ENCODE measurements at places on chromosomes 11 and 22. TPM values are rescaled to one million over a fixed set of nuclear protein-coding genes. Genes with fewer than 3 reads are reported as not detected.

SMTNL1 gene
- polyA plus RNA-seq: 0.17 TPM

IGSF22 gene
- polyA plus RNA-seq: not detected

LRRC74B gene
- not detected for polyA plus RNA-seq

GRCh38 chr11:67384851-67385366 is 6.9 kb upstream of the RAD9A start:
- no peak for DNase-seq

GRCh38 chr11:46942172-46942571 is 5.6 kb downstream of the CSTPP1 start:
- no peak for DNase-seq

- no peak for DNase-seq
Observed at GRCh38 chr11:8707541-8708191, 25.1 kb downstream of the RPL27A start.

DNA sequence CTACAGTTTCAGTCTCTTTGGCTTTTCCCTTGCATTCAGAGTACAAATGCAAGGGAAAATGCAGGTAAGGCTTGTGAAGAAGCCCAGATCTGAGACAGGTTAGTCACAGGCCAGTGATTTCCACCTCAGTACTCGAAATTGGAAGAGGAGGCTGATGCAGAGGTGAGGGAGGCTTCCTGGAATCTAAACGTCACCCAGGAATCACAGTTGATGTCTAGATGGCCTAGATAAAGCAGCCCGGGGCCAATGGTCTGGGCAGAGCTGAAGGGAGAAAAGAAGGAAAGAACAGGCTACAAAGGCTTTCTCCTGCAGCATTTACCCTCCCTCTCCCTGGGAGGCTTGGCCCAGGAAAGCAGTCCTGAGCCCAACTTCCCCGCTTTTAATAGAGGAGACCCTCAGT is 8.5 kb downstream of the TRIM6 start:
- DNase-seq: no peak

GRCh38 chr11:126879516-126879915 is 121.1 kb downstream of the KIRREL3 start:
- no peak for DNase-seq

DNA sequence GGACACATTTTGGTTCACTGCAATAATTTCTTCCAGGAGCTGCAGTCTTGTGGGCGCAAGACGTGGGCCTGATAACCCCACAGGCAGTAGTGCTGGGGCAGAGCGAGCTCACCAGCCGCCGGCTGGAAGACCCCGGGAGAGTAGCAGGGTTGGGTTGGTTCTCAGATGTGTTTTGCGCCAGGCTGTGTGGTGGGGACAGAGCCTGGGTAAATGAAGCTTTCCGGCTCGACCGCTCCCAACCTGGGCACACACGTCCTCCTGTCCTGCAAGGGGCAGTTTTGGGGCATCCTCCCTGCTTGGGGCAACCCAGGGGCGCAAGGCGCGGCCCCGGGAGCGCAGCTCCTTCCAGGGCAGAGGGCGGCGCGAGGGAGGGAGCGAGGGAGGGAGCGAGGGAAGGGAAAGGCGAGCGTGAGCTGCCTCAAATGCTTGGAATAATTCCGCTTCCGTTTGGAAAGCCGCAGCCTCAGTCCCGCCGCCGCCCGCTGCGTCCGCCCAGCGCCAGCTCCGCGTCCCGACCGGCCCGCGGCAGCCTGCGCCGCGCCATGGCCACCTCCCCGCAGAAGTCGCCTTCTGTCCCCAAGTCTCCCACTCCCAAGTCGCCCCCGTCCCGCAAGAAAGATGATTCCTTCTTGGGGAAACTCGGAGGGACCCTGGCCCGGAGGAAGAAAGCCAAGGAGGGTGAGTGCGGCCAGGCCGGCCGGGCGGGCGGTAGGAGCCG is at the start of gene PARVA:
TSS of gene PARVA (plus strand) at position 466 of the 718 bp plus-strand sequence. CDS start at position 543, 77 bp downstream.
- DNase-seq: no peak

- no peak for DNase-seq
Observed at GRCh38 chr11:124742555-124742954, 2.8 kb downstream of the NRGN start.

DNA sequence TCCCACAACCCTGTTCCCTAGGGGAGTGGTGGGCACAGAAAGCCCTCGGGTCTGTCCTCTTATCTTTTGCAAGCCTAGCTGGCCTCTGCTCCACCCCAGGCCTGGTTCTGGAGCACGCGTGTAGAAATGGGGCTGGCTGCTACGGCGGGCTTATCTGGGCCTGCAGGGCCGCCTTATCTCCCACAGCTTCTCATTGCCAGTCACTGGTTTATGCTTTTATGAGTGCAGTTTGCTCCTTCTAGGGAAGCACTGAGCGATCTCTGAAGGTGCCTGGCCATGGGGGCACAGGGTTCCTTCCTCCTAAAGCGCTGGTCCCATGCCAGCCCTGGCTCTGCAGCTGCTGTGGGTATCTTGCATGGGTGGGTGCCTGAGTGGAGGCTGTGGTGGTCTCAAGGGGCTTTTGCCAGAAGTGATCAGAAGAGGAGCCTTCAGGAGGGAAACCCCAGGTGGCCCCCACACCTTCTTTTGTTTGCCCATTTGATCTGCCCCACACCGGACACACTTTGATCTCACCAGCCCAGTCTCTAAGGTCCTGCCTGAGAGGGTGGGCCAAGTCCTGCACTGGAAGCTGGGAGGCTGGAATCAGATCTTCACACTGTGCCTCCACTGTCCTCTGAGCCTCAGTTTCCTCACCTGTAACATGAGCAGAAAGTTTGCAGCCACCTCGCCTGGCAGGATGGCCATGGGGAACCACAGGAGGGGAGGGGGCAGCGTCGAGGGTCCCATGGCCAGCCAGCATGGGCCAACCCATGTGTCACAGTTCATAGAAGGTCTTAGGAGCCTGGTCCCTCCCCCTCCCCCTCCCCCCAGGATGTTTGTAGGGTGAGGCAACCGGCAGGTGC is 86.6 kb upstream of the FGF3 start:
- no peak for DNase-seq

DNA sequence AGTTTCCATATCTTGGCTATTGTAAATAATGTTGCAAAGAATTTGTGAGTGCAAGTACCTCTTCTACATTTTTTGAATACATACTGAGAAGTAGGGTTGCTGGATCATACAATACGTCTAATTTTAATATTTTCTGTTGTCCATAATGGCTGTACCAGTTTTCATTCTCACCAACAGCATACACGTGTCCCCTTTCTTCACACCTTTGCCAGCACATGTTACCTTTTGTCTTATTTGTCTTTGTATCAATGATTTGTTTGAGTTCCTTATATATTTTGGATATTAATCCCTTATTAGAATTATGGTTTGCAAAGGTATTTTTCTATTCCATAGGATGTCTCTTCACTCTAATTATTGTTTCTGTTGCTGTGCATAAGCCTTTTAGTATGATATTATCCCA is 904.3 kb downstream of the METTL15 start:
- DNase-seq: no peak

GRCh38 chr11:130798280-130798679 is 118.0 kb downstream of the SNX19 start:
- DNase-seq: no peak

DNA sequence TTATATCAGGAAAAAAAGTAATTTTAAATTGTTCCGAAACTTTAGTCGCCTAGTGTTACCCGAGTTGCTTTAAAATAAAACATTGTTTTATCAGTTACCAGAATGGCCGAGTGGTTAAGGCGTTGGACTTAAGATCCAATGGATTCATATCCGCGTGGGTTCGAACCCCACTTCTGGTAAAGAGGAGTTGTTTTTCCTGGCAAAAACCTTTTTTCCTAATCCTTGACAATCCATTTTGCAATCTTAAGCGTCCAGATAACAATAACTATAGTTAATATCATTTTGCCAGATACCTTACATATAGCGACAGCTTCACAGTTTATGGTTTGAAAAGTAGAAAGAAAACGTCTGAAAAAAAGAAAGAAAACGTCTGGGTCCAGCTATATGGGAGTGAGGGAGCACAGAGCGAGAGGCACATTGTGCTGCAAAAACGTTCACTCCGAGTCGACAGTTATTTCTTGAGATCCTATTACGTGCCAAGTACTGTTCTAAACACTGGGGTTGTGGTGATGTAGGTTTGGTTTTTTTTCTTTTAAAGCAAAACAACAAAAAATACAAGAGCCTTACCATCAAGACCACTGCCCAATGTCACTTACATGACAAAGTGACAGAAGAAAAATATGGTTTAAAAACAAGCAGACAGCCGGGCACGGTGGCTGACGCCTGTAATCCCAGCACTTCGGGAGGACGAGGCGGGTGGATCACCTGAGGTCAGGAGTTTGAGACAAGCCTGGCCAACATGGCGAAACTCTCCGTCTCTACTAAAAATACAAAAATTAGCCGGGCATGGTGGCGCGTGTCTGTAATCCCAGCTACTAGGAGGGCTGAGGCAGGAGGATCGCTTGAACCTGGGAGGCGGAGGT is 40.6 kb downstream of the OR4D9 start:
- no peak for DNase-seq

- DNase-seq: no peak
Observed at GRCh38 chr11:12009617-12010321, 1.3 kb upstream of the DKK3 start.

All from GM12878 (cell line).